ENCODE measurements at places on chromosomes 6 and 20.

DNA sequence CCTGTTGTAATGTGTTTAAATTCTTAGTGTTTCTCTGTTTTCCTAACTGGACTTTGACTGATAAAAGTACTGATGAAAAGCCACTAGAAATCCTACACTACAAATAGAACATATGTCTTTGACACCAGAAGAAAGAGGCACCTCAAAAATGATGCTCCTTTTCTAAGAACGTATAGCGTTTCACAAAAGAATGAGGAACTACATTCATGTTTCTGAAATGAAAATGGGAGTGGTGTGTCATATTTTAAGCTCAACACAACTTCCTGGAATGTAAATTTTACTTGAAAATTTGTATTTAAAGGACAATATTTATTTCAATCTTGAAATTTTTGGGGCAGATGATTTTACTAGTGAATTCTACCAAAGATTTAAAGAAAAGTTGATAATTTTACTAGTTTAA lies 35.3 kb downstream of the KIAA0408 start:
- DNase-seq: no peak

DNA sequence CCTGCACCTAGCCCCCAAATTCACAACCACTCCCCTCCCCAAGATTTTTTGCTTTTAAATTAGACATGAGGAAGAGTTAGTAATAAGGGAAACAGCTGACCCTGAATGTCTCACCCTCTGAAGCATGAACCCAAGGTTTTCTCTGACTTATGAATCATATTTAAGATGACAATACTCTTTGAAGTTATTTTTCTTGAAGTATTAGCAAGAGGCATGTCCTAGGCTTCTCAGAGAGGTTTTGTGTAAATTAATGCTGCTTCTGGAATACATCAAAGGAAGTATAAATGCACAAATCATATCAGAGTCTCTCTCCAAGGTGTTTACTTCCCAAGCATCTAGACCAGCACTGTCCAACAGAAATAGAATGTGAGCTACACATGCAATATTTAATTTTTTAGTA lies 408.1 kb upstream of the MARCKS start:
- DNase-seq: no peak

DNA sequence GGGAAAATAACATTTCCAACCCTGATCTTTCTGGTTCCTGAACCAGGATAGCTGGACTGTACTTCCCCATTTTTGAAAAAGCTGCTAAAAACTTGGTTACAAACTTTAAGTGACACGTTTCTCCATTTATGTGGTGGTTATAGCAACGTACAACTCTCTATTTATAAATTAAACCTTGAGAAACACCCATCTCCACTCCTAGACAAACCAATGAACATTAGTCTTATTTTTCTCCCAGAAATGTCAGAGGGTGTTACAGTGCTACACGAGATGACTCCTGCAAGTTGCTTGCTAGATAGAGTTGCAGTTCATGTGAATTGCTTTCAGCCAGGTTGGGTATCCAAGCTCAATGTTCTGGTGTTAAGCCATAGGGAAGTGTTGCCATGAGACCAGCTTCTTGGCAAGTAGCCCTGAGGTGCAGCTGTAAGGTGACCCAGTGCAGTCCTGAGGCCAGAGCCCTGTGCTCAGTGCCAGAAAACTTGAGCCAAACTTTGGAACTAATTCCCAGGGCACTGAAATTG lies 51.3 kb upstream of the REV3L start:
- DNase-seq: no peak

DNA sequence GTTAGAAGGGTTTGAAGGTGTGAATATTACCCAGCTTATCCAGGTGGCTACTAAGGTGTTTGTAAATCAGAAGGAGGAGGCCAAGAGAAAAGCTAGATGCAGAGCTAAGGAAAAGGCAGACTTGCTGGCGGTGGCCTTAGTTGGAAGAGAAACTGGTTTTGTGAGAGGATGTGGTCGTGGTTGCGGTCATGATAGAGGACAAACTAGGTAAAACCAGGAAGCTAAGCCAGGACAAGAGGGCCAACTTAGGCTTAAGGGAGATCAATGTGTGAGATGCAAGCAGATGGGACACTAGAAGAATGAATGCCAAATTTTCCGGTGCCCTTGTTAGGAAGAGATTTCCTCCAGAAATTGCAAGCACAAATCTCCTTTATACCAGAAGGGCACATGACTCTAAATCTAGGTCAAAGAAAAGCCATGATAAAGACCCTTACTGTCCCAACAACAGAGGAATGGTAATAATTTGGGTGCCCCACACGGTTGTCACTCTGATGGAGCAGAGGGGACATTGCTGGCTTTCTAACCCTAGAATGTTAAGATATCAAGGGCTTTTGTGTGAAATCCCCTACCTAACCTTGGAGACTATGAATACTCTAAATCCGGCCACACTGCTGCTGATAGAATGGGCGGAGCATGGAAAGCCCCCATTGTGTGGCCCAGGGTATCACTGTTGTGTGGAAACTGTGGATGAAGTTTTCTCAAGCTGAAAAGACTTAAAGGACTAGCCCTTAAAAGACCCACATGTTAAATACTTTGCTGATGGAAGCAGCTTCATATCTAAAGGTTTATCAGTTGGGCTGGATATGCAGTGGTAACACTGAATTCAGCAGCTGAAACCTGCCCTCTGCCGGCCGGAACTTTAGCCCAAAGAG lies 7.8 kb downstream of the IL22RA2 start:
- no peak for DNase-seq

DNA sequence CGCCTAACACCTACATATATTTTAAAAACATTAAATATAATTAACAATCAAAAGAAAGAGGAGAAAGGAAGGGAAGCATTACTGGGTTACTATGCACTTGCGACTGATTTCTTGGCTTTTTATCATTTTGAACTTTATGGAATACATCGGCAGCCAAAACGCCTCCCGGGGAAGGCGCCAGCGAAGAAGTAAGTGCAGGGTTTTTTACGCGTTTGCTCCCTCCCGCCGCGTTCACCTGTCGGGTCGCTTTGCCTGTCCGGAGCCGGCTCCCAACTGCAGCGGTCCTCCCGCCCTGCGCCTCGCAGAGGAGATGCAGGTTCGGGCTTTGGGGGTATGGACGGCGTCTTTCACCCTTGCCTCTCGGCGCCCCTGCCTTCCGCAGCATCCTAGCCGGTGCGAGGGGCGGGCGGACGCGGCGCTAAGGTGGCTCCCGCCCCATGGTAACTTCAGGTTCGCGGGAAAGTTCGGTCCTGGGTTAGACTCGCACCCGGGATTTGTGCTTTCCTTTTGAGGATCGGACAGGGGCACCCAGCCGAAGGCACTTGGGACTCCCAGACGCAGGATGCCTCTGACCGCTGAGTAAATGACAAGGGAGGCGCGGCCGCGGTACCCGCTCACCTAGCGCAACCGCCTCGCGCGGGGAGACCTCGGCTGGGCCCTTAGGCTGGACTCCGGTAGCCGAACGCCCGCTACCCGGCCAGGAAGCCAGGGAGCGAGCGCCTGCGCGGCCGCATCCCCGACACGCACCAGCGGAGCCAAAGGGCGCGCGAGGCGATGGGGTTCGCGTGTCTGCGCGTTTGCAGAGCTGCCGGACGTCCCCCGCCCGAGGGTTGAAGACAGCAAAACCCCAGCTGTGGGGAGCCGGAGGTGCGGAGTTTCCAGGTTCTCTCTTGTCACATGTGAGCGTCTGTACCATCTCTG lies 891 bp downstream of the RSPO3 start:
- no peak for DNase-seq

GRCh38 chr6:35429463-35429862 lies 22.7 kb upstream of the FANCE start:
- no peak for DNase-seq

GRCh38 chr6:125099211-125100073 lies 54.1 kb upstream of the TPD52L1 start:
- DNase-seq: no peak

GRCh38 chr6:80330961-80331360 lies 224.5 kb downstream of the BCKDHB start:
- DNase-seq: no peak

DNA sequence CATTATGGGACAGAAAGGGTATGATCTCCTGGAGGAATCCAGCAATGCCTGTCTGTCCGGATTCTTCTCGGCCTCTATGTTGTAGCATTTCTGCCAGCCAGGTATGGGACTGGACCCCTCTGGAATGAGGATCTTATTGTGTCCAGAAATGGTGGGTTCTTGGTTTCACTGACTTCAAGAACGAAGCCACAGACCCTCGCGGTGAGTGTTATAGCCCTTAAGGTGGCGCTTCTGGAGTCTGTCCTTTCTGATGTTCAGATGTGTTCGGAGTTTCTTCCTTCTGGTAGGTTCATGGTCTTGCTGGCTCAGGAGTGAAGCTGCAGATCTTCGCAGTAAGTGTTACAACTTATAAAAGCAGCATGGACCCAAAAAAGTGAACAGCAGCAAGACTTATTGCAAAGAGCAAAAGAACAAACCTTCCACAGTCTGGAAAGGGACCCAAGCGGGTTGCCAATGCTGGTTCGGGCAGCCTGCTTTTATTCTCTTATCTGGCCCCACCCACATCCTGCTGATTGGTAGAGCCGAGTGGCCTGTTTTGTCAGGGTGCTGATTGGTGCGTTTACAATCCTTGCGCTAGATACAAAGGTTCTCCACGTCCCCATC lies 62.3 kb upstream of the IER3 start:
- no peak for DNase-seq

DNA sequence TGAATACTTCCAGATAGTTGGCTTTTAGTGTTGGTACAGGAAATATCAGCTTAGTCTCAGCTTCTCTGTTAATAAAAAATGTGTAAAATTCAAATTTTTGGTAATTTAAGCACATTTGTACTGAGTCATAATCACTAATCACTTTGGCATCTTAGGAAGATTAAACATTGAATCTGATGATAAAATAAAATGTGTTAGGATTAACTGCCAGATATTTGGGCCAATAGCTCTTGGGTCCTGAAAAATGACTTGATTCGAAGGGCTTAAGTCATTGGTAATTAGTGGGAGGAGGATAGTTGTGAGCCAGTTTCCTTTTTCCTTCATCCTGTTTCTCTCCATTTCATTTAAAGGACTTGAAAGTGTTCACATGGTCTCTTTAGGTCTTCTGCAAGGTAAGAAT lies 426.1 kb downstream of the RFPL4B start:
- DNase-seq: peak; percentile 64

- no peak for DNase-seq
Observed at GRCh38 chr20:62624325-62624690, 18.0 kb upstream of the SLCO4A1 start.

GRCh38 chr6:20402342-20403069 lies 827 bp downstream of the E2F3 start:
- no peak for DNase-seq

DNA sequence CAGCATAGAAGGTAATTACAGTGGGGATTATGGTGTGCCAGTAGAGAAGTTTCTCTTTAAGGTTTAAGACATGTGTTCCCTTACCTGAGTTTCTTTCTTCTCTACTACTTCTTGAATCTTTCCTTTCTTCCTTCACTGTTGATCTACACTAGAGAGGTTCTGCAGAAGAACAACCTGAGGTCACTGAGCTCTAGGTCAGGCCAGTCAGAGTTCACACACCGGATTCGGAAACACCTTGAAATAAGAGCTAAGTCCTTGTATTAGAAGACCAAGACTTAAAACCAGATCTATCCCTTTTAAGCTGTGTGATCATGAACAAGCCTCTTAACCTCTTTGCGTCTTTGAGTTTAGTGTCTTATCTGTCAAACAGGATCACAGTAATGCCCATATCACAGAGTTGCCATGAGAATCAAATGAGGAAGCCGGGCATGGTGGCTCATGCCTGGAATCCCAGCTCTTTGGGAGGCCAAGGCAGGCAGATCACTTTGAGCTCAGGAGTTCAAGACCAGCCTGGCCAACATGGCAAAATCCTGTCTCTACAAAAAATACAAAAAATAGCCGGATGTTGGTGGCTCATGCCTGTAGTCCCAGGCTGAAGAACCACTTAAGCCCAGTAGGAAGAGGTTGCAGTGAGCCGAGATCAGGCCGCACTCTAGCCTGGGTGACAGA lies 22.0 kb upstream of the TGM3 start:
- no peak for DNase-seq

GRCh38 chr6:12528581-12529363 lies 187.8 kb upstream of the PHACTR1 start:
- no peak for DNase-seq

GRCh38 chr6:11711003-11711983 lies 67.3 kb downstream of the ADTRP start:
- DNase-seq: no peak

GRCh38 chr20:11738852-11739251 lies 178.8 kb upstream of the BTBD3 start:
- no peak for DNase-seq

DNA sequence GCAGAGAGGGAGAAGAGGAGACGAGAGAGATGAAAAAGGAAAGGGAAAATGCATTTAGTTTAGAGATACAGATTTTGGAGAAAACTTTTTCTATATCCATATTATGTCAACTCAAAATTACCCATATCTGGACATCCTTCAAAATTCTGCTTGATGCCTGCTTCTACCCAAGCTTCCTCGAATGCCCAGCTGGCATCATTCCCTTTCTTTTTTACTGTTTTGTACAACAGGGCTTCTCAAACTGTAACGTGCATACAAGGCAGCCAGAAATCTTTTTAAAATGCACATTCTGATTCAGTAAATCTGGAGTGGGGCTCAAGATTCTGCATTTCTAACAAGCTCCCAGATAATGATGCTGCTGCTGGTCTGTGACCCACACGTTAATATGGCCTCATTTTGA lies 462.8 kb upstream of the CHD6 start:
- no peak for DNase-seq

DNA sequence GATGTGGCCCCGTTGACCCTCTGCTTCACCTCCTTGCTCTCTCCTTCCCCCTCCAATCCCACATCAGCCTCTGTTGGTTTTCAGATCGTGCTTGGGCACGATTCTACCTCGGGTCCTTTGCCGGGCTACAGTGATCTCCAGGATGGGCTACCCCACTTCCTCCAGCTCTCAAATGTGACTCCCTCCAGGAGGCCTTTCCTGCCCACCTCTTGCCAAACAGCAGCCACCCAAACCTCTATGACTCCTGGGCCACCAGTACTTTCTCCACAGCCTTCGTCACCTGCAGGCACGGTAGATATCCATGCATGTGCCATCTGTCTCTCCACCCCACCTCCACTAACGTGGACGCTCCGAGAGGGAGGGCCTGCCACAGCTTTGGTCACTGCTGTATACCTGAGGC lies 55.9 kb upstream of the NXT1 start:
- DNase-seq: no peak

GRCh38 chr20:36620917-36621316 lies 15.3 kb downstream of the RAB5IF start:
- no peak for DNase-seq

- DNase-seq: no peak
Observed at GRCh38 chr6:81878479-81878878, 126.0 kb upstream of the TENT5A start.

GRCh38 chr6:166277018-166277417 lies 31.2 kb downstream of the PRR18 start:
- DNase-seq: no peak
